Uterus (tissue), 4 donors: ENCODE measurements at places on chromosomes 16 and 17. TPM values are rescaled to one million over a fixed set of nuclear protein-coding genes. Genes with fewer than 3 reads are reported as not detected.

DNA sequence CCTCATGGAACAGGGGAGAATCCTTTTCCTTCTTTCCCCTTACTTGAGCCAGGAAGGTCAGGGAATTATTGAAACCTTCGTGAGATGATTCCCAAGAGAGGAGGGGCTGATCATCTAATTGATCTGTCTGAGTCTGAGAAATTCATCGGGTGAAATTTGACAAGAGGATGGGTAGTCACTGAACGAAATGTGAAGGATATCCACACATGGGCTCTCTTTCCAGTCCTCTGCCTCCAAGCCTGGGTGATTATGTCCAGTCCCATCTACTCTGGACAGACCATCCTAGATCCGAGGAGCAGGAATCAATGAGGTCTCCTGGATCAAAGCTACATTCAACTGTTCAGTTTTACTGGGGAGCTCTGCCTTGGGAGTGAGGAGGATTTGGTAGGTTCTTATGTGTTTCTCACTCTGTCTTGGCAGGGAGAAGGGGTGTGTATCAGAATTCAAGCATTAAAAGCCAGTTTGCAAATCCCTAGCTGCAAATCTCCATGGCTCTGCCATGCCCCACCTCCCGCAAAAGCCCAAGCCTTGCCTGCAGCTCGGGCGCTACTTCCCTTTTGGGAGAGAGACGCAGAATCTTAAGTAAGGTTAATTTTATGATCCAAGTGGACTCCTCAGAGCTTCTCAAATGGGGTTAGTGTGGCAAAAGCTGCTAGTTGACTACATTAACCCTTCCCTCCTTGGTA lies 47.1 kb upstream of the TEKT3 start:
- no peak overlapping the region for H3K4me3 ChIP-seq
- H3K27ac ChIP-seq, result no peak overlapping the region
- no peaks in the 10 kb centered on the region for H3K36me3 ChIP-seq
- no peaks in the 10 kb centered on the region for H3K27me3 ChIP-seq
- no peaks in the 10 kb centered on the region for H3K4me1 ChIP-seq

The CRISPLD2 gene
- total RNA-seq, result 252 TPM

The MAPT gene
- total RNA-seq, result 1.5 TPM

DNA sequence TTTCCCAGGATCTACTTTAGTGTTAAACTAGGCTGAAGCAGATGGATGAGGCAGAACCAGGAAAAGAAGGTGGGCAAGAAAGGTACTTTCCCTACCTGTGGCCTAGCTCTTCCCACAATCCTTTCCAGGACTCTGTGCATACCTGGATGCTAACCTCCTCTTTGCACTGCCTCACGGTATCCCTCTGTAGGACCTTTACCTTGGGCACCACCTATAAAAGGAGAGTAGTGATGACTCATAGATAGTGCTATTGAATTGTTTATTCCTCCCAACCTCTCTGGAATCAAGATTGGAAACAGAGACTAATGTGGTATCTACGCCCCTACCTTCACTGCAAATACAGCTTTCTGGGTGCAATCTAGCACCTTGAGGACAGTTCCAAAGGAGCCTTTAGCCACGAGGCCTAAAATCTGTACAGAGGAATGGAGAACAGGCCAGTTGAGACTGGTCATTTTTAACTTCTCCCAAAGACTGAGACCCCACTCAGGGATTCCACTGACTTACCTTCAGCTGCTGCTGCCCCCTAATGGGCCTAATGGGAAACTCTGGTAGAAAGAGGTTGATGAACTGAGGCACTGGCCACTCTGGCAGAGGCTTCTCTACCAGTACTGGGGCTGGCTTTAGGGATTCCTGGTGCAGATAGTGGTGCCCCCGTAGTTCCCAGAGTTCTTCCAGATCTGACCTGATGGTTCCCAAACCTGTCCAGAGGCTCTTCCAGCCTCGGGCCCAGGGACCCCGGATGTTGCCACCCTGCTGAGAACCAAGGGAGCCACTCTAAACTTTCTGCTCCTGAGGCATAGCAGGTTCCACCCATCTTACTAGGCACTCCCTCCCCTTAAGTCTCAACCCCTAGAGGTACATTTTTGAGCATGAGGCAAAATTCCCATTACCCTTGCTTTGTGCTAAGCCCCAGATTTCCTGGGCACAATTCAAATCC lies 781 bp downstream of the RSKR start:
- no peak overlapping the region for H3K4me3 ChIP-seq
- no peak overlapping the region for H3K27ac ChIP-seq
- DNase-seq, result no peak
- H3K27me3 ChIP-seq, result no peaks in the 10 kb centered on the region
- no peaks in the 10 kb centered on the region for H3K36me3 ChIP-seq
- H3K4me1 ChIP-seq, result no peaks in the 10 kb centered on the region

DNA sequence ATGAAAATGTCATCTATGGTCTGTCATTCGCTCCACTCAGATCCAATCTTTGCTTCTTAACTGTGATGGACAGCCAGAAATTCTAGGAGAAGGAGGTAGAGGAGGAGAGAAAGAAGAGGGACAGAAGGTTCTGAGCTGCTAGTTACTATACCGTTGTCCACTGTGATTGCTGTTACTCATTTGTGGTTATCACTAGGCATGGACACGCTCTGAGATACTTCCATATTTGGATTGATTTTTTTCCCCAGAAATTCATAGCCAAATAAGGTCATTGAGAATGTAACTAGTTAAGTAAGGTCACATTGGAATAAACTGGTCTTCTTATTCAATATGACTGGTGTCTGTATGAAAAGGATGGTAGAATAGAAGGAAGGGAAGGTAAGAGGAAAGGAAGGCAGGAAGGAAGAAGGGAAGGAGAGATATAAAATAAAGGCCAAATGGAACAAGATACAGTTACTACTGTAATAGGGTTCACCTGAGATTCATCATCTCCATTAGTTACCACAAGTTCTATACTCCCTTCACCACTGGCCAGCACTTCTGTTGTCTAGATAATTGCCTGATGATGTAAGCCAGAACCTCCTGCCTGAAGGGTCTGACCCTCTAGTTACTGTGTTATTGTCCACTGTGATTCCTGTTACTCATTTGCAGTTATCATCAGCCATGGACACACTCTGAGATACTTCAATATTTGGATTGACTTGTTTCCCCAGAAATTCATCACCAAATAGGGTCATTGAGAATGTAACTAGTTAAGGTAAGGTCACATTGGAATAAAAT lies 2.9 kb downstream of the KRTAP9-7 start:
- H3K27me3 ChIP-seq, result no peaks in the 10 kb centered on the region
- no peaks in the 10 kb centered on the region for H3K36me3 ChIP-seq
- H3K4me1 ChIP-seq, result no peaks in the 10 kb centered on the region
- H3K4me3 ChIP-seq, result no peak overlapping the region
- DNase-seq, result no peak

The PLCG2 gene
- 11.8 TPM for total RNA-seq

- H3K27ac ChIP-seq, result no peak overlapping the region
- DNase-seq, result no peak
- no peaks in the 10 kb centered on the region for H3K36me3 ChIP-seq
- no peaks in the 10 kb centered on the region for H3K4me1 ChIP-seq
Measured at GRCh38 chr17:76479515-76480060, 12.2 kb downstream of the AANAT start.

The LPO gene
- not detected for total RNA-seq

- no peaks in the 10 kb centered on the region for H3K27me3 ChIP-seq
- no peaks in the 10 kb centered on the region for H3K4me1 ChIP-seq
- H3K36me3 ChIP-seq, result no peaks in the 10 kb centered on the region
- no peak overlapping the region for H3K4me3 ChIP-seq
- no peak for DNase-seq
Measured at GRCh38 chr16:72373201-72373600, 201.2 kb upstream of the PMFBP1 start.

DNA sequence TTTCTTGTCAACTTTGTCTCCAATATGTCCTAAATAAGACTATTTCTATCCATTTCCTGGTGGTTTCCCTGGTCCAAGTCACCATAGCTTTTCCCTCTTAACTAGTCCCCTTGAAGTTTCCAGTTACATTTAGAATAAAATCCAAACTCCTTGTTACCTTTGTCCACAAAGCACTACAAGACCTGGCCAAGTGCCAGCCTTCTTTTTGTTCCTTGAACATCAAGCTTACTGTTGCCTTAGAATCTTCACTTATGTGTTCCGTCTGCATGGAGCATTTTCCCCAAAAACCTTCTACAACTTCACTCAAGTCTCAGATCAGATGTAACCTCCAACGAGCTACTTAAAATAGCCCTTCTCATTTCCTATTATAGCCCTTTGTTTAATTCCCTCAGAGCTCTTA lies 101.4 kb downstream of the ITFG1 start:
- no peak for DNase-seq
- H3K36me3 ChIP-seq, result no peaks in the 10 kb centered on the region
- no peak overlapping the region for H3K4me3 ChIP-seq
- H3K27ac ChIP-seq, result no peak overlapping the region

The ACAP1 gene
- total RNA-seq, result 1.5 TPM

- H3K4me1 ChIP-seq, result peaks cover 5% of the 10 kb centered on the region
- no peak overlapping the region for H3K4me3 ChIP-seq
- H3K27ac ChIP-seq, result no peak overlapping the region
- H3K36me3 ChIP-seq, result no peaks in the 10 kb centered on the region
Measured at GRCh38 chr17:59327121-59327980, 4.1 kb upstream of the YPEL2 start.

The MEFV gene
- 0.88 TPM for total RNA-seq

DNA sequence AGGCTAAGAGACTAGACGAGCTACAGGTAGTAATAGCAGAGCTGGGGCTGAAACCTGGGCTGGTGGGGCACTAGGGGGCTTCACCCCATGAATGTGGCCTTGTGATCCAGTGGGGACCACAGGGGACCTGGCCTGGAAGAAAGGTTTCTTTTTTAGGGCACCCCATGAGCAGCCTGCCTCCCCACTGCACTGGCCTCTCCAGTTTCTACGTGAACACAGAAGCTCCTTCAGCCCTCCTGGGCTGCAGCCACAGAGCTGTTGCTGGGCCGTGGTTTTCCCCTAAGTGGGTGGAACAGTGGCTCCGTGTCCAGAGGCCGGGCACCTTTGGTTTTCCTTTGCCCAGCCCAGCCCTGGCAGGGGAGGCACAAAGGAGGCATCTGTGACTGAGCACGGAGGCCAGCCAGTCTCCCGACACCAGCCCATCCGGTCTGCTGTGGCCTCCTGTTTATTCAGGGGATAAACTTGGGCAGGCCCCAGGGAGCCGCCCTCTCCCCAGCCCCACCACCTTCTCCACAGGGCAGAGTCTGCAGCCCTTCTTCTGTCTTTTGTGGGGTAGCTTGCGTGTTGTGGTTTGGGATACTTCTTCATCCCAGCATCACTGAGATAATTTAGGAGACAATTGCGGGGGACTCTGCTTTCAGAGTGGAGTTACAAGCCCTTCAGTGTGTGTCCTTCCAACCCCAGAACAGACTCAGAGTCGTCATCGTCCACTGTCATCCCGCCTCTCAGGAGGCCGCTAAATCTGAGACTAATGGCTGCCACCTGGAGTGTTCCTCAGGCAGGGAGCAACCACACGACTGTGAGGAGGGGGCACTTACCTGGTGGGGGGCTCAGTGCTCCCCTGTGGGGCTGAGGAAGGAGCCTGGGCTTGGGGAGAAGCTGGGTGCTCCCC lies 85.3 kb downstream of the RAB11FIP4 start:
- no peak overlapping the region for H3K4me3 ChIP-seq
- H3K36me3 ChIP-seq, result no peaks in the 10 kb centered on the region
- H3K27ac ChIP-seq, result no peak overlapping the region
- H3K4me1 ChIP-seq, result no peaks in the 10 kb centered on the region

GRCh38 chr17:78523934-78524655 lies 53.1 kb downstream of the DNAH17 start:
- H3K27me3 ChIP-seq, result no peaks in the 10 kb centered on the region
- no peaks in the 10 kb centered on the region for H3K4me1 ChIP-seq
- H3K36me3 ChIP-seq, result no peaks in the 10 kb centered on the region
- no peak overlapping the region for H3K4me3 ChIP-seq
- no peak overlapping the region for H3K27ac ChIP-seq

DNA sequence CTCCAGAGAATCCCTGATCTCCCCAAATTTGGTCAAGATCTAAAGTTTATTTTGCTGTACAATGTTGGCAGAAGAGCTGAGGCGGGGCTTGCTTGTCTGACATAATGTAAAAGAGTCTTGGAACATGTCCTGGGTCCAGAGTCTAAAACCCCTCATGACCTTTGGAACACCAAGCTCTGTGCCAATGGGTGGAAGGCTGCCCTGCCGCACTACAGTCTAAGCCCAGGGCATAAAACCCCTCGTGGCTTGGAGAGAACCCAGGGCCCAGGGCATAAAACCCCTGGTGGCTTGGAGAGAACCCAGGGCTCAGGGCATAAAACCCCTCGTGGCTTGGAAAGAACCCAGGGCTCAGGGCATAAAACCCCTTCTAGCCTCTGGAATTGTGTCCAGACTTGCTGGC lies 36.7 kb downstream of the CCDC57 start:
- no peak overlapping the region for H3K4me3 ChIP-seq
- H3K4me1 ChIP-seq, result no peaks in the 10 kb centered on the region
- H3K27me3 ChIP-seq, result no peaks in the 10 kb centered on the region
- H3K36me3 ChIP-seq, result no peaks in the 10 kb centered on the region
- H3K27ac ChIP-seq, result no peak overlapping the region
- no peak for DNase-seq

GRCh38 chr16:68235108-68235886 lies 630 bp downstream of the ESRP2 start:
- peak; percentile 24 for DNase-seq
- no peak overlapping the region for H3K27ac ChIP-seq
- peaks cover 13% of the 10 kb centered on the region for H3K4me1 ChIP-seq
- H3K27me3 ChIP-seq, result no peaks in the 10 kb centered on the region
- H3K4me3 ChIP-seq, result no peak overlapping the region
- H3K36me3 ChIP-seq, result no peaks in the 10 kb centered on the region

- no peak overlapping the region for H3K27ac ChIP-seq
- no peaks in the 10 kb centered on the region for H3K4me1 ChIP-seq
- no peaks in the 10 kb centered on the region for H3K27me3 ChIP-seq
- H3K36me3 ChIP-seq, result no peaks in the 10 kb centered on the region
- DNase-seq, result no peak
- no peak overlapping the region for H3K4me3 ChIP-seq
Measured at GRCh38 chr17:68740555-68741447, 139.6 kb upstream of the FAM20A start.

- no peak for DNase-seq
- H3K36me3 ChIP-seq, result no peaks in the 10 kb centered on the region
Measured at GRCh38 chr16:14415291-14415690, 214.8 kb downstream of the PARN start.

- H3K27ac ChIP-seq, result no peak overlapping the region
- no peaks in the 10 kb centered on the region for H3K4me1 ChIP-seq
- no peaks in the 10 kb centered on the region for H3K27me3 ChIP-seq
- no peak for DNase-seq
- H3K4me3 ChIP-seq, result no peak overlapping the region
Measured at GRCh38 chr17:68319410-68320162, 28.3 kb downstream of the ARSG start.

GRCh38 chr17:29042679-29043538 lies at the start of gene PIPOX:
Gene PIPOX, plus strand, starts transcription at chr17:29043141. Its CDS starts 85 bp downstream, at chr17:29043226.
- no peaks in the 10 kb centered on the region for H3K36me3 ChIP-seq
- H3K27me3 ChIP-seq, result no peaks in the 10 kb centered on the region
- no peak within 1 kb of the TSS for H3K4me3 ChIP-seq
- H3K4me1 ChIP-seq, result no peaks in the 10 kb centered on the region
- no peak for DNase-seq
